ENCODE measurements at places on chromosomes 3 and 15.

- DNase-seq: no peak
These were observed 392.7 kb upstream of the TBL1XR1 start for GRCh38 chr3:177589911-177590381.

DNA sequence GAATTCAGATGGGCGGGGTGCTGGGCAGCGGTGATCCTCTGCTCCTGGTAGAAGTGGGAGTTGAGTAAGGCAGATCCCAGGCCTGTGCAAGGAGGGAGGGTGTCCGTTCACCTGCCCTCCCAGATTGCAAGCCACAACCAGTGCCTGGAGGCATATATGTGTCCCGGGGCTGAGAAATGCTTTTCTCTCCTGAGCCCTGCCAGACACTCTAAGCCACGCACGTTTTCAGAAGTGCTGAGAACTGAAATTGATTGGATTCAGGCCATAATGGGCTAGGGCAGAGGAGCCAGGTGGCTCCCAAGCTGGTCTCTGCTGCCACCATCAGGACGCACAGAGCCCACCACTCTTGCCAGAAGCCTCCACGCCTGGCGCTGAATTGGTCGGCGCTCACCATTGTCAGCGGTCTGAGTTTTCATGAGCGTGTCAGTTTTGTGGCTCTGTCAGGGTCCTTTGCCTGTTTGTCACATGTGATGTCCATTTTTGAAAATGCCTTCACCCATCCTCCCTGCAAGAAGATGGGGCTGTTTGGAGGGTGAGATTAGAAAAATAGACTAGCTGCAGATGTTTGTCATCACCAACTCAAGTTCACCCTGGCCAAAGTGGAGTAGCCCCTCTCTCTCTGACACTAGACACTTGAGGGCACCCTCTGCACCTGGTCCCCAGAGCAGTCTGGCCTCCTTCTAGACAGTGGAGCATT lies 15.4 kb upstream of the BFSP2 start:
- no peak for DNase-seq

DNA sequence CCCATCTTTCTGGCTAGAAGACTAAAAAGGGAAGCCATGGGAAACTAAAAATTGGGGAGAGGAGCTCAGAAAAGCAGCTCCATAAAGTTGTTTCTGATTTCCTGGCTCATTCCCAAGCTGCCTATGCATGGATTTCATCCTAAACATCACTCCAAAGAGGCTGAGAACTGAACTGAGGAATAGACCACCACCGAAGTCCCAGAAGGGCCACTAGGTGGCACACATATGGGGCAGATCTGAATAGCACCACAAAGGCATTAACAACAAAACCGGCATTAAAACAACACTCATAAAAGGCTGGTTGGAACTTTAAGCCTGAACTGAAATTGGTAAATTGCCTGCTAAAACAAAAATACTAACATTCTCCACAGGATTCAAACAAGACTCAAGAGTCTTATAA lies 106.3 kb downstream of the PLD1 start:
- DNase-seq: peak; percentile 16

- DNase-seq: peak; percentile 71
These were observed at the start of gene NRROS for GRCh38 chr3:196639483-196640296. TSS of gene NRROS (plus strand) at chr3:196639694. CDS start at chr3:196654540, 14,846 bp downstream.

DNA sequence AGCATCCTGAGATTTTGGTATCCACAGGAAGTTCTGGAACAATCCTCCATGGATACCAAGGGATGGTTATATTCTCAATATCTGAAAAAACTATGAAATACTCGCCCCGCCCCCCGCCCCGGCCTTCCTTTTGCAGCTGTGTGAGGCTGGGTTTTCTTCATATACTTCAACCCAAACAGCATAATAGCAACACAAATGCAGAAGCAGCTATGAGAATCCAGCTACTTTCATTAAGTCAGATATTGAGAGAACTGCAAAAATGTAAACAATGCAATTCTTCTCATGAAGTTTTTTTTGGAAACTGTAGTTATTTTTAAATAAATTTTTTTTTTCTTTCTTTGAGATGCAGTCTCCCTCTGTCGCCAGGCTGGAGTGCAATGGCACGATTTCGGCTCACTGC lies 10.9 kb upstream of the IDH2 start:
- DNase-seq: no peak

GRCh38 chr3:183131186-183131725 lies 31.3 kb downstream of the LAMP3 start:
- DNase-seq: no peak

GRCh38 chr3:38493031-38493430 lies 3.1 kb upstream of the EXOG start:
- no peak for DNase-seq

DNA sequence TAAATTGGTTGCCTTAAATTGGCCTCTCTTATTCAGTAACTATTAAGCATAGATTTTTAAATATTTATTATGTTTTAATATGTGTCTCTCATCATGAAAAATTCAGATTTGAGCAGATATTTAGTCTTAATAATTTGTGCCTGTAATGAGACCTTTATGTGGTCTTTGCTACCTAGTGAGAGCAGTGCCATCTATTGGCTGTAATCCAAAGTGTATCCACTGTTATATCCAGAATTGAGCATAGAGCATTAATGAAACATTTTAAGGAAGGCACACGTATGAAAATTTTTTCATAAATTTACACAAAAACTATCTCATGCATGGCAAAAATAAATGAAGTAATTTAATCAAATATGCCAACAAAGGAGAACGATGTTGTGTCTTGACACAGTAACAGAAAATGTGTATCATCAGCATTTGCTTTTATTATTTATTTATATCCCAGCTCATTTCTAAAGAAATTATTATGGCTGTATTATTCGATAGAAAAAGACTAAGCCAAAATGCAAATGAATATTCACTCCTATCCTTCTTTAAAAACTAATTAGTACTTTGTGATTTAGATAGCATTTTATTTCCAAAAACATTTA lies 203.5 kb downstream of the RSRC1 start:
- peak; percentile 14 for DNase-seq

DNA sequence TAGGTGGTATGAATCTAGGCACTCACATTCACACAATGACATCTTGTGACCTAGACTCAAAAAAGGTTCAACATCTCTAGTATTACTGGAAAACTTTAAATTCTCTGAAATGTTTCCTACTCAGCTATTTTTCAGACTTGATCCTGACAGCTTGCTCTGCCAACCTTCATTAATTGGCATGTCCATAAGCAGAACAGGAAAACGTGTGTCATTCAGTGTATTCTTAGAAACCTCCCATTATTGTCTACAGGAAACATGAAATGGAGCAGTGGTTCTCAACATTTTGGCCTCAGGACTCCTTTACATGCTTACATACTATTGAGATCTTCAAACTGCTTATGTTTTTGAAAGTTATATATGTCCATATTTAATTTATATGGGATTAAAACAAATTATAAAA lies 363.2 kb downstream of the NAALADL2 start:
- no peak for DNase-seq

GRCh38 chr3:125179884-125180240 lies 32.7 kb downstream of the SLC12A8 start:
- no peak for DNase-seq

DNA sequence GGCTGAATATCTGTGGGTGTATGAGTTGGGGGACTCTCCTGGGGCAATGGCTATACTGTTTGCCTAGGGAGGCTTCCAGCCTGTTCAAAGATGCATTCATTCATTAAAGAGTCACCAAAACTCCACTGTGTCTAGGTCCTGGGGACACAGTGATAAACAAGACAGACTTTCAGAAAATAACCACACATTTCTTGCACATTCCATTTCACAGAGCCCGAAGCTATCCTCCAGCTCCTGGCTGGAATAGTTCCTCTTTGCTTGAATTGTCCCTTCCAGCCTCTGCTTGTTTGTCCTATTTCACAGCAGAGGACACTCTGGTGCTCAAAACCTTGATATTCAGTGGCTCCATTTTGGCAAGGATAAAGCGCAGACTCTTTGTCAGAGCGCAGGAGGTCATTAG lies 61.7 kb upstream of the ITGA11 start:
- no peak for DNase-seq
